ENCODE measurements at places on chromosomes 2 and 18. TPM values are rescaled to one million over a fixed set of nuclear protein-coding genes. Genes with fewer than 3 reads are reported as not detected.
A peak's percentile ranks its signal among the peaks of the same experiment; 100 is the strongest.

DNA sequence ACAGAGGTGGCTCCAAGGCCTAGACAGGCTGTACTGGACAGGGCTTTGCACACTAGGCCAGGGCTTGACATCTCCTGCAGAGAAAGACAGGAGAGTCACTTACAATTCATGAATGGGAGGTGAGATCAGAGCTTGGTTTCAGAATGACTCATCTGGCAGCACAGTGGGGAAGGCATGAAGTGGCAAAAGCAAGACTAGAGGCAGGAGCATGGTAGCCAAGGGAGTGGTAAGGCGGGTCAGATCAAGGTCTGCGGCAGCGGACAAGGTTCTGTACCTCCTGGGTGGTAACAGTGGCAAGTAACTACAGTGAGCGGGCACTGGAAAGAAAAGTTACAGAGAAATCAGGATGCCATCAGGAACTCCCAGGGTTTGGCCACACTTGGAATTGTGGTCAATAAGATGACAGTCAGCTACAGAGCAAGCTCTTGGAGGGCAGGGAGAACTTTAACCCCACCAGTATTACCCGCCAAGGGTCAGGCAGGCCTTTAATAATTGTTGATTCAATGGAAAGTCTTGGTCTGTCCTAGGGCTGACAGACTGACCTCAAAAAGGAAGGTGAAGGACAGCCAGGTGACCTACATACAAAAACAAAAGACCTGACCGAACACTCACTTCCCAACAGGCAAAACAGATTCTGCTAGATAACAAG lies 5.7 kb downstream of the MCFD2 start:
- H3K27ac ChIP-seq = peak overlapping the region; percentile 5
- H3K27me3 ChIP-seq = no peaks in the 10 kb centered on the region
- H3K36me3 ChIP-seq = peaks cover 65% of the 10 kb centered on the region
- H3K4me3 ChIP-seq = no peak overlapping the region

- H3K4me1 ChIP-seq = no peaks in the 10 kb centered on the region
- H3K4me3 ChIP-seq = no peak overlapping the region
- no peak overlapping the region for H3K27ac ChIP-seq
- H3K36me3 ChIP-seq = no peaks in the 10 kb centered on the region
Observed at GRCh38 chr2:122206101-122206500, 450.6 kb downstream of the TSN start.

DNA sequence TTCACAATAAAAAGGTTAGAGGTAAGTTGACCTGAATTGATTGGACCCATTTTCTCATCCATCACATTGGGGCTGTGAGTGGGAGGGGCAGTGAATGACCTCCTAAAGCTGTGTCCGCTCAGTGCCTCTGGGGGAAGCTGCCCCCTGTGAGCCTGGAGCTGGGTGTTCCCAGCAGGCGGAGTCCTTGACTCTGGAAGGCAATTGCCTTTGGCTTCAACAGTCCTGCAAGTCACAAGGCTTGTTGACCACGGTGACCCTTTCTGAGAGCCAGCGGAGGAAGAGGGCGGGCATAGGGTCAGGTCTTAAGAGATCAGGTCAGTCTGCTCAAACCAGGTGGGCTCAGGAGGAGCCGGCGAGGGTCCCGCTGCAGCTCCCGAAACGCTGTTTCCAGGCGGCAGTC lies 1.1 kb upstream of the CIDEA start:
- H3K27ac ChIP-seq = no peak overlapping the region
- H3K27me3 ChIP-seq = peaks cover 76% of the 10 kb centered on the region
- H3K4me1 ChIP-seq = peaks cover 3% of the 10 kb centered on the region
- no peak for DNase-seq

- H3K27me3 ChIP-seq = no peaks in the 10 kb centered on the region
- no peak for DNase-seq
- H3K4me3 ChIP-seq = no peak overlapping the region
- H3K27ac ChIP-seq = no peak overlapping the region
Observed at GRCh38 chr2:81644189-81644588, 1339.6 kb upstream of the LRRTM1 start.

- no peak for DNase-seq
- H3K4me1 ChIP-seq = peaks cover 4% of the 10 kb centered on the region
- H3K36me3 ChIP-seq = no peaks in the 10 kb centered on the region
- peaks cover 11% of the 10 kb centered on the region for H3K27me3 ChIP-seq
Observed at GRCh38 chr2:191959209-191959608, 112.3 kb upstream of the CAVIN2 start.

DNA sequence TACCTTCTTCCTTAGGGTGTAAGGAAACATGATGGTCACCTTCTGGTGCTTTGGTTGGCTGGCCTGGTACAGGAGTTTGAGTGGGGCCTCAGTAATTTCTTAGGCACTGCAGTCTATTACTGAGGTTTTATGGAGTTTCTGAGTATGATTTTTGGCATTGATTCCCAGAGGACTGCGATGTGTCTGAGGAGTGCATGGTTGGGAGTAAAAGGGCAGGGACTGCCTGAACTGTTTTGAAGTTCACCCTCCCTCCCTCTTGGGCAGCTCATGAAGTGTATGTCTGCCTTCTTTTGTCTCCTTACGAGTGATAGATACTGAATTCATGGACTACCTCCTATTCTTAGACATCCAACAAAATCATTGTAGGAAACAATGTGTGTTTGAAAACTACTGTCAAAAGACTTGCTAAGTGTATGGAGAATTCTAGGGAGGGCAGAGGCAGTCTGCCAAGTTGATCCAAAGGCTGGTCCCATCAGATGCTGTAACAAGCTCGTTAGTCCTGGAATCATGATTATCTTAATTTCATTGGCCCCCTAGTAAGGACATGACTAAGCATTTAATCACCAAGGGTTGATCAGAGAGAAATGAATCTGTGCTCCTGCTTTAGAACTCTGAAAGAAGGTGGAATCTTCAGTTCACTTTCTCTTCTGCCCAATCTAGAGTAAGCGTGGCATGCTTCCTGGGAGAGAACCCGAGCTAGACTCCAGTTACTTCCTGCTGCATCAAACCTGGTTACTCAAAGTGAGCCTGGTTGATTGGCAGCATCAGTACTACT lies 26.5 kb downstream of the LYPD6B start:
- DNase-seq = no peak
- peaks cover 17% of the 10 kb centered on the region for H3K27me3 ChIP-seq

- H3K36me3 ChIP-seq = no peaks in the 10 kb centered on the region
- H3K4me3 ChIP-seq = no peak overlapping the region
- DNase-seq = no peak
- H3K27ac ChIP-seq = no peak overlapping the region
- no peaks in the 10 kb centered on the region for H3K27me3 ChIP-seq
Observed at GRCh38 chr2:107569496-107569895, 257.2 kb upstream of the RGPD4 start.

DNA sequence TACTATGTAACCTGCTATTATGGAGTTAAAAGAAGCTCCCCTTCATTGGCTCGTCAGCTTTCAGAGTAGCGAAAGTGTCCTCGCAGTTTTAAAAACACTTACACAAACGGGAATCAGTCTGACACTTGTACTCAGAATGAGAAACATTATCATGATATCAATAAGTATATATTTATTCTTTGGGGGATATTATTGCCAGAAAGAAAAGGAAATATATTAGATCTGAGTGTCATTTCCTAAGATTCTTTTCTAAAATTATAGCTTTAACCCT lies 584.5 kb downstream of the ZEB2 start:
- no peaks in the 10 kb centered on the region for H3K36me3 ChIP-seq
- H3K4me1 ChIP-seq = peaks cover 9% of the 10 kb centered on the region
- peaks cover 64% of the 10 kb centered on the region for H3K27me3 ChIP-seq
- no peak overlapping the region for H3K4me3 ChIP-seq
- no peak for DNase-seq
- no peak overlapping the region for H3K27ac ChIP-seq

- H3K27ac ChIP-seq = no peak overlapping the region
- peaks cover 3% of the 10 kb centered on the region for H3K4me1 ChIP-seq
- H3K27me3 ChIP-seq = peaks cover 6% of the 10 kb centered on the region
- no peak for DNase-seq
Observed at GRCh38 chr2:240238201-240238600, 97.7 kb upstream of the OTOS start.

DNA sequence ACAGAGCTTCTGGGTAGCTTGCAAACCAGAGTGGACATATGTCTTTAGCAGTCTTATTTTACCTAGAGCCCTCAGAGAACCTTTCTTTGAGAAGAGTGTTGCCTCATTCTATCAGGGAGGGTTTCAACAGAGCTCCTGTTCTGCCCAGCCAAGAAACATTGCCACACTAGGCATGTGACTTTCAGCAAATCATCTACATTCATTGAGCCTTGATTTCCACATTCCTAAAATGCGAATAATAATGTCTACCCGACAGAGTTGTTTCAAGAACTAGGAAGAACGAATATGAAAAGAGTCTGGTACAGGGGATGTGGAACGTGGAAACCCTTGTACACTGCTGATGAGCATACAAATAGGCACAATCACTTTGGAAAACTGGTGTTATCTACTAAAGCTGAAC lies 7.8 kb upstream of the PRKAG3 start:
- no peak overlapping the region for H3K4me3 ChIP-seq
- H3K36me3 ChIP-seq = no peaks in the 10 kb centered on the region
- no peaks in the 10 kb centered on the region for H3K4me1 ChIP-seq
- no peak for DNase-seq

DNA sequence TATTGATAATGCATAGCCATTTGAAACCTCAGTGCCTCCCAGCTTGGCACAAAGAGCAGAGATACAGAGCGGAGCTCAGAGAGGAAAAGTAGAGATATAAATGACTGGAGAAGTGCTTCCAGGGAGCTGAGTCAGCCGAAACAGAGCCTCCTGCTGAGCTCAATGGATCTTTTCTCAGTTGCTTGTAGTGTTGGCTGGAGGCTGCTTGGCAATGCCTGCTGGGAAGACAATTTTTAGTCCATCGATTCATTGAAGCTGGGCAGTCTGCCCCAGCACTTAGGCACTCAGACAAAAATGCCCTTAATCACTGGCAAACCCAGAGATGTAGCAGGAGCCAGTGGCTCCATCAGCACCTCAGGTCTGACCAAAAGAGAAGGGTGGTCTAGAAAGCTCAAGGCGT lies 81.3 kb upstream of the SETBP1 start:
- DNase-seq = no peak
- H3K4me3 ChIP-seq = no peak overlapping the region
- H3K27me3 ChIP-seq = peaks cover 15% of the 10 kb centered on the region
- no peaks in the 10 kb centered on the region for H3K36me3 ChIP-seq
- H3K27ac ChIP-seq = no peak overlapping the region

- no peaks in the 10 kb centered on the region for H3K4me1 ChIP-seq
- no peaks in the 10 kb centered on the region for H3K36me3 ChIP-seq
- DNase-seq = no peak
Observed at GRCh38 chr2:138209009-138209408, 244.7 kb downstream of the HNMT start.

- peak within 1 kb of the TSS; percentile 91 for H3K27ac ChIP-seq
- H3K4me3 ChIP-seq = peak within 1 kb of the TSS; percentile 83
- DNase-seq = peak; percentile 20
- peaks cover 37% of the 10 kb centered on the region for H3K36me3 ChIP-seq
- H3K27me3 ChIP-seq = no peaks in the 10 kb centered on the region
- H3K4me1 ChIP-seq = peaks cover 36% of the 10 kb centered on the region
Observed at GRCh38 chr2:69914950-69915945, at the start of gene MXD1. MXD1 (plus strand) TSS chr2:69915109; CDS start chr2:69915331, 222 bp downstream.

DNA sequence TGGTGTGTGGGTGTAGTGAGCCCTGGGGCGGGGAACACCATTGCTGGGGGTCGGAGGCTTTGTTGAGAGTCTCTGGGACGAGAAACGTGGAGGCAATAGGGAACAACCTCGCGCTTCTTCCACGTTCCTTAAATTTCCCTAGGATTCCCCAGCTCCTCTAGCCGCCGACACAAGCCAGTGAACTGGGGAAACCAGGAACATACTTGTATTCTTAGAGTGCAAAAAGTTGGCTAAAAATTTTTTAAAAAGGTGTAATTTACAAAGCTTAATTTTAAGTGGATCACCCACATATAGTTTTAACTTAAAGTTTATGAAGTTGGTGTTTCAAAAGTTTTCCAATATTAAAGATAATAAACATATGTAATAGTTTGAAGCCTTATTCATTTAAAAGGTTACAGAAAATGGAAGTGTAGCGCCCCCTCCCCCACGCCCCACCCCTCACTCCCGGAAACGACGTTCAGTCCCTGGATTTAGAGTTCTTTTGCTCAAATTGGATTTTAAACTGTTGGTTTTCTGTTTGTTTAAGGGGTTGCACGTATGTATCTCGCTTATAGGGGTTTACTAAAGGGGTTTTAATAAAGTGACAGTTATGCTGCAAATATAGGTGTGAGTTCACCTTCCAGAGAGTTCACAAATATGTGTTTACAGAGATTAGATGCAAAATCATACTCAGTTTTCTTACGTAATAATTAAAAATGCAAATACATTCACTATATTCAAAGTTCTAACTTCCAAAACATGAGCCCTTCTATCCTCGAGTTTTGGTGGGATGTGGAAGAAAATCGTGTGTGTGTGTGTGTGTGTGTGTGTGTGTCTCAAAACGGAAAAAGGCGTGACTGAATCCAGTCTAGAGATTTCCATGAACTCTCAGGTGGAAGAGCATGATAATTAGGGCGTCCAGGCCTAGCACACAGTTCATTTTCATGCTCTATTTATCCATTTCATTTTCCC lies 872 bp downstream of the DSG2 start:
- peaks cover 7% of the 10 kb centered on the region for H3K4me1 ChIP-seq
- H3K27me3 ChIP-seq = peaks cover 42% of the 10 kb centered on the region
- DNase-seq = no peak
- H3K4me3 ChIP-seq = peak overlapping the region; percentile 76
- no peaks in the 10 kb centered on the region for H3K36me3 ChIP-seq

- H3K36me3 ChIP-seq = no peaks in the 10 kb centered on the region
- peaks cover 1% of the 10 kb centered on the region for H3K27me3 ChIP-seq
- H3K27ac ChIP-seq = no peak overlapping the region
- H3K4me3 ChIP-seq = no peak overlapping the region
- no peak for DNase-seq
Observed at GRCh38 chr2:65656160-65656718, 223.8 kb upstream of the SPRED2 start.

DNA sequence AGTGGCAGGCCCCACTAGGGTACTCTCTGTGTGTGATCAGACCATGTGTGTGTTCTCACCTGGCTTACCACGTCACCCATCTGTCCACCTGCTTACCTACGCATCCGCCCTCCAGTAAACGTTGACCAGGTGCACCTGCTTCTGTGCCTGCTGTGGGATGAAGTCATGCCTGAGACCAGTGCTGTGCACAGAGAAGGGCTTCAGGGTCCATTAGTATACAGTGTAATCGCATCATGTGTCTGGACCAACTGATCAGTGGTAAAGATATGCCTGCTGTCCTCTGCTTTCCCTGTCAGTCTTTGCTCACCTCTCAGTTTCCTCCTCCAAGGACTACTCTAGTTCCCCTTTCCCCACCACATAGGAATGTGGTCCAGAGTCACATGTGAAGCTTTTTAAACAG lies 109.3 kb downstream of the FHOD3 start:
- H3K4me1 ChIP-seq = no peaks in the 10 kb centered on the region
- H3K36me3 ChIP-seq = no peaks in the 10 kb centered on the region
- no peak overlapping the region for H3K27ac ChIP-seq
- H3K27me3 ChIP-seq = no peaks in the 10 kb centered on the region
- H3K4me3 ChIP-seq = no peak overlapping the region
- no peak for DNase-seq

GRCh38 chr2:202148515-202149154 lies 75.6 kb downstream of the KIAA2012 start:
- no peak overlapping the region for H3K27ac ChIP-seq
- H3K36me3 ChIP-seq = no peaks in the 10 kb centered on the region
- no peak for DNase-seq
- H3K4me1 ChIP-seq = no peaks in the 10 kb centered on the region
- H3K27me3 ChIP-seq = peaks cover 16% of the 10 kb centered on the region

APOB gene
- not detected for total RNA-seq

MCFD2 gene
- 45.2 TPM for total RNA-seq

POMC gene
- total RNA-seq = 5.8 TPM

MARCO gene
- total RNA-seq = not detected

ESPNL gene
- total RNA-seq = 0.07 TPM
